ENCODE measurements at places on chromosomes 5 and 9.

DNA sequence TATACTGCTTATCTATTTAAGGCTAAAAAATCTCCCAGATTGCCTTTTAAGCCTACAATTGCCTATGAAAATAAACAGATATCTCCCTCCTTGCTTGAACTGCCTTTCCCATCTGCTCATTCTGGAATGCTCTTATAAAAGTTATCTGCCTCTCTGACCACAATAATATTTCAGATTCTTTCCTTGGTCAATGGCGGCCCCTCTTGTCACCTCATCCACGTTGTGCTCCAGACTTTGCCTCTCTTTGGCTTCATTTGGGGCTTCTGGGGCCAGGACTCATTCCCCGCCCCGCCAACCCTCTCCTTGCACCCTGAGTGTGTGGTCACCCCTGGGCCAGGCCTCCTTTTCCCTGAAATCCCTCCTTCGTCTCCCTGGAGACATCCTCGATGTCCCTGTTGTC lies 110.0 kb upstream of the RPS23 start:
- no peak for DNase-seq

- DNase-seq = no peak
These were observed 22.6 kb upstream of the NOTCH1 start for GRCh38 chr9:136568288-136569081.

DNA sequence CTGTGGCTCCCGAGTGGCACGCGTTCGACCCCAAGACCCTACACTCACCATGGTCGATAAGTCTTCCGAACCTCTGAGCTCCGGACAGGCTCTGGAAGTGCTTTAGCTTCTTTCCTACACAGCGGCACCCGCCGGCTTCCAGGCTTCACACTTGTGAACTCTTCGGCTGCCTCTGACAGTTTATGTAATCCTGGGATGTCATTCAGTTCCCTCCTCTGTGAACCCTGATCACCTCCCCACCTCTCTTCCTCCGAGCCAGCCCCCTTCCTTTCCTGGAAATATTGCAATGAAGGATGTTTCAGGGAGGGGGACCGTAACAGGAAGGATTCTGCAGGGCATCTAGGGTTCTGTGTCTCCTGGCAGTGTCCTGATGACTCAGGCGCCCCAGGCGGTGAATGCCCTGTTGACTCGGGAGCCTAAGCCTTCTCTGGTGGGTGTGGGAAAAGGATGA lies at the start of gene CD14:
Gene CD14 (minus strand): TSS at position 155 of the 451 bp plus-strand sequence. CDS start 104 bp downstream, at position 51.
- peak; percentile 11 for DNase-seq

- DNase-seq = no peak
These were observed 54.7 kb downstream of the UBE2QL1 start for GRCh38 chr5:6503342-6503741.

GRCh38 chr9:122546196-122546595 lies 6.7 kb upstream of the OR1N2 start:
- no peak for DNase-seq

DNA sequence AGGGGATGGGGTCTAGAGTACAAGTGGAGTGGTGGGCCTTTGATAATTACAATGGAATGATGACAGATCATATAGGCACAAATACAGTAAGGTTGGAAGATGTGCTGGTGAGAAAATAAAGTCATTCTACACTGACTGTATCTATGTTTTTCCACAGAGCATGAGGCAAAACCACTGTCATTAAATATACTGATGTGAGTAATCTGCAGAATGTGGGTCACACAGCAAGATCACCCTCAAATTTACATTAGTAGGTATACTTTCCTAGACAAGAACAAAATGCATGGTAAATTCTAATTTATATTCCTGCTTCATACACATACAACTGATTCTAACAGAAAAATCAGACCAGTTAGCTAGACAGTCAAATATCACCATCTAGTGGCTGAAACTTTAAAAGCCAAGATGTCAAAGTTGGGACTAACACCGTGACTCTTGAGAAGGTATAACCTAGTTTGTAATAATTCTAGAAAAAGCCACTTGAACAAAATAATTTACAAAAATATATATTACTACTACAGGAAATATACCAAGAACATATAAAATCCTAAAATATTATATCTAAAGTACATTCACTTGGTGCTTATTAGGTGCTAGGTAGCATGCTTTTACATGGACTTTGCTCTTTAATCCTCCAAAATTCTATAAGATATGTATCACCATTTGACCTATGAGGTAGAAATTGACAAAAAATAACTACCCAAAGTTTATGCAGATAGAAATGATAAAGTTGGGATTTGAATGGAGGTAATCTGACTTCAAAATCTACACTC lies 19.5 kb downstream of the TTC33 start:
- DNase-seq = no peak

GRCh38 chr5:78858364-78858763 lies 126.7 kb downstream of the ARSB start:
- no peak for DNase-seq

All from stimulated activated CD4-positive, alpha-beta T cell treated with anti-CD3 and anti-CD28 coated beads, Interleukin-4, amount 100 ng/mL, for 24 hours (primary cell).